ENCODE measurements at places on chromosomes 3 and 15.

GRCh38 chr3:28081533-28081947 is 159.9 kb upstream of the CMC1 start:
- no peak for DNase-seq

DNA sequence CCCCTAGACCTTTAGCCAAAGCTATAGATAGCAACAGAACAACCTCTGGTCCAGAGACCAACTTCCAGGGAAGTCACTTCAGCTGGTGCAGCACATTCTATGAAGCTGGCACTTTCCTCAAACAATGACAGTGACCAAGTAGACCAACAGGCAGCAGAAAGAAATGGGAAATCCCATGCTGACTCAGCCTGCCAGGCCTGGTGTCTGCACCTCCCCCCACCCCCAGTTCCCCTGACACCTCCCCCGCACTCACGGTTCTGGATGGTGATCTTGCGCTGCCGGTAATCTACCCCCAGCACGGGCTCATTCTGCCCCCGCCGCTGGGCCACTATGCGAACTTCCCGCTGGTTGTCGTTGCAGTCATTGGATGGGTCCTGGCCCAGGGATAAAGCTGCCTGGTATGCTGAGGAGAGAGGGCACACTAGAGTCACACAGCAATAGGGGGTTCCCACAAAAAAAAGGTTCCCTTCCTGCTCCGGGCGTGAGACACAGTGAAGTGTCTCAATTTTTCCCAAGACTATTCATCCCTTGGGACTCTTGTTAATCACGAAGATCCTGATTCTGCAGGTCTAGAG is 17.0 kb downstream of the ILDR1 start:
- no peak for DNase-seq

DNA sequence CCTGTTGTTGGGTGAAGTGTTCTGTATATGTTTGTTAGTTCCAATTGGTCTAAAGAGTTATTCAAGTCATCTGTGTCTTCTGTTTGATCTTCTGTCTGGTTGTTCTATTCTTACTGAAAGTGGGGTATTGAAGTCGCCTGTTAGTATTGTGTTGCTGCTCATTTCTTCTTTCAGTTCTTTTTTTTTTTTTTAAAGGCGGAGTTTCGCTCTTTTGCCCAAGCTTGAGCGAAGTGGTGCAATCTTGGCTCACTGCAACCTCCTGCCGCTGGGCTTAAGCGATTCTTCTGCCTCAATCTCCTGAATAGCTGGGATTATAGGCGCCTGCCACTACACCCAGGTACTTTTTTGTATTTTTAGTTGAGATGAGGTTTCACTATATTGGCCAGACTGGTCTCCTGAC is 23.5 kb downstream of the PFN2 start:
- DNase-seq: no peak

DNA sequence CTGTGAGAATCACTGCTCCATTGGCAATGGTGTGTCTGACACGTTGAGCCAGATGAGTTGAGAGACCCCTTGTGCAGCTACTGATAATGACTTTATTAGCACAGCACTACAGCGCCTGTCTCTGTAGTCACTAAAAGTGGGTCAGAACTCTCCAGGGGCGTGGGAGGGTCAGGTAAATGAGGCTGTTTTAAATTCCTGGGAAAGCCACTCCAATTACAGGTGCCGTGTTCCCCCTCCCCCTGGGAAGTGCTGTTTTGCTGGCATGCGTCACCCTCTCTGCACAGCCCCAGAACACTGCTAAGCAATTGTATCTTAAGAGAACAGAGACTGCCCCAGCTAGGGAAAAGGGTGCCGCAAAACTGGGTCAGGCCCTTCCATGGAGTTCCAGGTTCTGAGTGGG is 21.5 kb upstream of the CPNE9 start:
- DNase-seq: no peak

DNA sequence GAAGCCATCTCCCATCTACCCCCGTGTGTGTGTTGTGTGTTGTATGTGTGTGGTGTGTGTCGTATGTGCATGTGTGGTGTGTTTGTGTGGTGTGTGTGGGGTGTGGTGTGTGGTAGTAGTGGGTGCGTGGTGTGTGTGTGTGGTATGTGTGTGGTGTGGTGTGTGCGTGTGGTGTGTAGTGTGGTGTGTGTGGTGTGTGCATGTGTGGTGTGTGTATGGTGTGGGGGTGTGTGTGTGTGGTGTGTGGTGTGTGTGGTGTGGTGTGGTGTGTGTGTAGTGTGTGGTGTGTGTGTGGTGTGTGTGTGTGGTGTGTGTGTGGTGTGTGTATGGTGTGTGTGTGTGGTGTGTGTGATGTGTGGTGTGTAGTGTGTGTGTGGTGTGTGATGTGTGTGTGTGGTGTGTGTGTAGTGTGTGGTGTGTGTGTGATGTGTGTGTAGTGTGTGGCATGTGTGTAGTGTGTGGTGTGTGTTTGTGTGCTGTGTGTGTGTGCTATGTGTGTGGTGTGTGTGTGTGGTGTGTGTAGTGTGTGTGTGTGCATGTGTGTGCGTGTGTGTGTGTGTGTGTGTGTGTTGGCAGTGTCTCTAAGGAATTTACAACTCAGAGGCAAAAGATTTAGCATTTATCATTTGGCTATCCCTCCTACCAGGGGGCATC is 156.3 kb upstream of the TMEM108 start:
- no peak for DNase-seq

DNA sequence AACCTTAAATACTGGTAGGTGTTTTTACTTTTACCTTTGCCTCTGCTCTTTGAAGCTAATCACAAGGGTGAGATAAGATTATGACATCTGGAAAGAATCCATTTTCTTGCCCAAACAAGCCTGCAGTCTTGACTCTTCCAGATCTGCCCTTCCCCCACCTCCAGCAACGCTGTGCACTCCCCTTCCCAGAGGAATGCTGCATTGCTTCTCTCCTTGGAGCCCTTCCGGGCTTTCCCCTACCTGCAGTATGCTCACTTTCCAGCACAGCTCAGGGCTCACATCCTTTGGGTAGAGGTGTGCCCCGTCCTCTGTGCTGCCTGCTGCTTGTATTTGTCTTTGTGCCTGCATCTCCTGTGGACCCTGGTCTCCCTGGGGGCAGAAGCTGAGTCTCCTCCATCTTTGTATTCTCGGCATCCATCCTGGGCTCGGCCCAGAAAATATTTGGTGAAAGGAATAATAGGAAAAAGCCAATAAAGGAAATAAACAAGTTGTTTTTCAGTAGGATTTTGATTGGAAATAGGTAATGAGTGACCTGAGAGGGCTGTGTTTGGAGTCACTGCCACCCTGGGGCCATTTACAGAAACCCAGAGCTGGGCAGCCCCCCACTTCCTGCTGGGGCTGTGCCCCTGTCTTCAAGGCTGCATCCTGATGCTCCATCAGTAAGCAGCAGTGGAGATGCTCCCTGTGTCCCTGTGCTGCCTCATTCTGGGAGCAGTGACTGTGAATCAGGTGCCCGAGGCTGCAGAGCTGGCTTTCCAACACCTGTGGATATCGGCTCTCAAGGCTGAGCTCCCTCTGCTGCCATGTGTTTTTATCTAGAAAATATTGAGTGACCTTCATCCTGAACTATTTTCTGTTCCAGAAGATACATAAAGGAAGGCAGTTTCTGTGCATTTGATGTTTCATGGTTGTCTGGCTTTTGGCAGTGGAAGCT is 117.5 kb downstream of the EEFSEC start:
- no peak for DNase-seq

GRCh38 chr15:57048930-57049549 is 130.6 kb downstream of the TCF12 start:
- DNase-seq: no peak

DNA sequence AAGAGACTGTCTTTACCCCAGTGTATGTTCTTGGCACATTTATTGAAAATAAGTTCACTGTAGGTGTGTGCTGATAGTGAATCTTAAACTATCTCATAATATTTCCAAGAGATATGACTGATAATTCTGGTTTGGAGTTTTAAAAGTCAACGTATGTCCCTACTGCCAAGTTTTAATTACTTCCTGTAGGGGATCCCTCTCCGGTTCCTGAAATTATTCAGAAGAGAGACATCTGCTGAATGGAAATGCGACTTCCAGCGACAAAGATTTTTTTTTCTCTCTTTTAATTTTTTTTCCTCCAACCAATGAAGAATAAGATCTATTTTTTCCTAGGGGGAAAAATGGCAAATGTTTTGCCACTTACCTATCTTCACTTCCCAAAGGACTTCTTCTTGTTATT is 498.9 kb upstream of the TGFBR2 start:
- DNase-seq: no peak

DNA sequence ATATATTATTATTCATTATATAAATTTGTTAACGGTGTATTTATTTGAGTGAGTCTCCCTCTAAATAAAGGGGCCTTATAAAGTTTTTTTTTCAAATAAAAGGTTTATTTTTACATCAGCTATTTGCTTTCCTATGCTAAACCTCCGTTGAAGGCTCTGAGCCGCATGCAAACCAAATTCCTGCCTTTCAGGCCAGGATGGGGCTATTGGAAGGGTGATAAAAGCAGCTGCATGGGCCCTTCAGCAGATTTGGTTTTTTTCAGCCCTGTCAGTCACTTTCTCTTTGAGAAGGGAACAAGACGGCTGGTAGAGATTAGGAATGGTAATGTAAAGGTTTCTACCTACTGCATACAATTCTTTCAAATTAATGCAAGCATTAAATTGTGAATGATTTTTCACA is 244.2 kb downstream of the WNT5A start:
- DNase-seq: no peak

- DNase-seq: no peak
Observed at GRCh38 chr3:72899349-72899765, 11.5 kb downstream of the GXYLT2 start.

- no peak for DNase-seq
Observed at GRCh38 chr3:131216330-131216729, 165.2 kb upstream of the NUDT16 start.

DNA sequence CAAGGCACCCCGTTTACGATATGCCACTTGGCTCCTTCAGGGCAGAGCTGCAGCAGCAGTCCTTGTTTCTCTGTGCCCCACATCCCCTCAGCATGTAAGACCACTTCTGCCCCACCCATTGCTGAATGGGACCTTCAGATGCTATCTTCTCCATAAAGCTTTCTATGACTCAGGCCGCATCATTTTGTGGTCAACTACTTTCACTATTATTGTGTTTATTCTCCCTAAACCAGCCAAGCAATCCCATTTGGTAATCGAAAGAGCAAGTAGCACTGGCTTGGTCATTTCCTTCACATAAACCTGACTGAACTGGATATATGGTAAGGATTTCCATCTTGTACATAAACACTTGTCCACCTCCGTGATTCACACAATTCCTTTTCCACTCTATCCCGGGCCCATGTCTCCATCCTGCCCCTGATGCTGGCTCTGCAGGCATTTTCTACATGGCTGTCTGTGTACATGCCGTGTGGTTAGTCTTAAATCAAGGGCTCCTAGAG is 25.7 kb downstream of the LIPC start:
- no peak for DNase-seq

GRCh38 chr3:119492810-119493209 is 5.5 kb upstream of the TIMMDC1 start:
- DNase-seq: no peak

- no peak for DNase-seq
Observed at GRCh38 chr3:12648384-12648959, 15.4 kb downstream of the RAF1 start.

DNA sequence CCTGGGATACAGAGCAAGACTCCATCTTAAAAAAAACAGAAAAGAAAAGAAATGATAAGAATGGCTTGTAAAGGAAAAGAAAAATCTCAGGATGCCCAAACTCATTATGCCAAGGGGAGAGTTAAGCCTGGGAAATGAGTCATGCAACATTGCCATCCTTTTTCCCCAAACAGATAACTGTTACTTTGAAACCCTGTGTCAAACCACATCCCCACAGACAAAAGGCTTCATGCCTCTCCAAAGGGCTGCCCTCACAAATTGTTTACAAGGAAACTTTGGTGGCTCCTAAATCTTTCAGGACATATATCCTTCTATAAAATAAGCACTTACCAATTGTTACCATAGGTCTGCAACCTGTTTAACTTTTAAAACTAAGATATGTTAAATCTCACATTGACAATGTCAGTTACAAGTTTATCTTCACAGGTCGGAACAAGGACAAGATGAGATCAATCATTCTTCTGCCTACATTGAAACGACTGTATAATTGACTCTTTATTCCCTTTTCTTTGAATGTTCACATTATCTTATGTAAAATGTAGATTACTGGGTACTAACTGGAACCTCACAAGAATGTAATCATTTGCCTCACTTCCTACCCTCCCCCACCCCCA is 18.6 kb upstream of the SENP7 start:
- DNase-seq: no peak

DNA sequence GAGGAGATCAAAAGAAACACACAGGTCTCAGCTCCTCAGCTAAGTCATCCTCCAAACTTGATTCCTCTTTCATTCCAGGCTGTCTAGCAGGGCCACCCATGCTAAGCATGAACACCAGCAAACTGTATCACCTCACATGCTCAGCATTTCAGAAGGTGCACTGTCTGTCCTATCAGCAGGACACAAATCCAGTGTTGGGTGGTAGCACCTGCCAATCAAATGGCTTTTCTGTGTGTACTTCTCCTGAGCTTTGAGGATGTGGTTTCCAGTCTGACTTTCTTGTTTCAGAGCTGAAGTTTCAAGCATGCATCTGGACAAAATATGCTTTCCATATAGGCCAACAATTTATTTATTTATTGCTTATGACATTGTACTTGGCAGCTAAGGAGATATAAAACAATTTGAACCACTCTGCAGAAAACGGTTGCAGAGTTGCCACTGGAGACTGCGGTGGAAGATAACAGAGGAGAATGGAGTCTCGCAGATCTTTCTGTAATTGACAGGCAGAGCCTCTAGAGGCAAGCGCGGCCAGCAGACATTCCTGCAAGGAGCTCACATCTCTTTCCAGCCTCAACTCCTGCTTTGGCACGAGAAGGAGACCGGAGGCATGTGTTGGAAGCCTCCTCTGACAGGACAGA is 167.1 kb upstream of the WNT5A start:
- DNase-seq: no peak

DNA sequence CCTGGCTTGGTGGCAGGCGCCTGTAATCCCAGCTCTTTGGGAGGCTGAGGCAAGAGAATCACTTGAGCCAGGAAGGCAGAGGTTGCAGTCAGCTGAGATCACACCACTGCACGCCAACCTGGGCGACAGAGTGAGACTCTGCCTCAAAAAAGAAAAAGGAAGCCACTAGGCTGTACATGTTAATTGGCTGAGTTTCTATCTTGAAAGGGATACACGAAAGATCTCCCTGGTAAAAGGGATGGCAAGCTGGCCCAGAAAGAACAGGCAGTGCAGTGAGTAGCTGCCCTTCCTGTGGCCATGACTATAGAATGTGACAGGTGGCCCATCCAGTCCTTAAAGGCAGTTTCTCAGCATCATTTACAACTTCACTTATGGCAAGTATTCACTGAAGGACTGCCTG is 12.3 kb downstream of the LRIG1 start:
- no peak for DNase-seq

GRCh38 chr3:106063909-106064308 is 195.1 kb upstream of the CBLB start:
- no peak for DNase-seq

DNA sequence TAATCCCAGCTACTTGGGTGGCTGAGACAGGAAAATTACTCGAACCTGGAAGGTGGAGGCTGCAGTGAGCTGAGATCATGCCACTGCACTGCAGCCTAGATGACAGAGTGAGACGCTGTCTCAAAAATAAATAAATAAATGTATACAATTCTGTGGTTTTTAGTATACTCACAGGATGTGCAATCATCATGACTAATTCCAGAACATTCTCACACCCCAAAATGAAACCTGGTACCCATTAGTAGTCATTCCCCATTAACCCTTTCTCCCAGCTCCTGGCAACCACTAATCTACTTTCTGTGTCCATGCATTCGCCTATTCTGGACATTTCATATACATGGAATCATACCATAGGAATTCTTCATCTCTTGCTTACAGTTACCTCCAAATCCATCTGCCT is 44.5 kb downstream of the LRRFIP2 start:
- DNase-seq: no peak

GRCh38 chr3:95434491-95434890 is 1371.6 kb downstream of the NSUN3 start:
- no peak for DNase-seq

Data from AML-193 (cell line).